ENCODE measurements at places on chromosomes 16 and 17.

DNA sequence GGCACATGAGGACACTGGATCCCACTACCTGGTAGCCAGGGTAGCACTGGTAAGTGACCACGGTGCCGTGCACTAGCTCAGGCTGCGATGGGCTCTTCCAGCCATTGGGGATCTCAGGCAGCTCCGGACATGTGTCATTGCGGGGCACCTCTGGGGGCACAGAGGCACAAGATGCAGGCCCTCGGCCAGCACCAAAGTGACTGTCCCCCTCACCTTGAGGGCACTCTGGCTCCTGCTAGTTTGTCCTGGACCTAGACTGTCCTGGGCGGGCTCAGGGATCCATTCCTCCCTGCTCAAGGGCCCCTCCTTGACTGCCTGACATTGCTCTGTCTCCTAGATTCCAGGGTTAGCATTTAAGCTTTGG, 6.7 kb upstream of the PHF12 start:
- no peak for DNase-seq

- DNase-seq = no peak
Observed at GRCh38 chr17:50955160-50955559, 89.0 kb upstream of the TOB1 start.

DNA sequence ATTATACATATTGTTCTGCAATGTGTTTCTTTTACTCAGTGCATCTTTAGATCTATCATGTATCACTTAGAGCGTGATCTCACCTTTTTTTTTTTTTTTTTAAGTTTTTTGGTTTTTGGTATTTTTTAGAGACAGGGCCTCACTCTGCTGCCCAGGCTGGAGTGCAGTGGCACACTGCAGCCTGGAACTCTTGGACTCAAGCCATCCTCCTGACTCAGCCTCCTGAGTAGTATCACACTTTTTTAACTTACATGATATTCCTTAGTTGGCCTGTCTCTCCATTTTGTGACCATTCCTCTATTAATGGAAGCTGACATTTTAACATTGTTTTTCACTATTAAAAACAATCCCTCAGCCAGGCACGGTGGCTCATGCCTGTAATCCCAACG, 4.7 kb upstream of the MPO start:
- DNase-seq = no peak

- DNase-seq = no peak
Observed at GRCh38 chr17:56902348-56902747, 11.5 kb downstream of the TRIM25 start.

GRCh38 chr16:78784771-78785170, 685.3 kb downstream of the WWOX start:
- DNase-seq = no peak

DNA sequence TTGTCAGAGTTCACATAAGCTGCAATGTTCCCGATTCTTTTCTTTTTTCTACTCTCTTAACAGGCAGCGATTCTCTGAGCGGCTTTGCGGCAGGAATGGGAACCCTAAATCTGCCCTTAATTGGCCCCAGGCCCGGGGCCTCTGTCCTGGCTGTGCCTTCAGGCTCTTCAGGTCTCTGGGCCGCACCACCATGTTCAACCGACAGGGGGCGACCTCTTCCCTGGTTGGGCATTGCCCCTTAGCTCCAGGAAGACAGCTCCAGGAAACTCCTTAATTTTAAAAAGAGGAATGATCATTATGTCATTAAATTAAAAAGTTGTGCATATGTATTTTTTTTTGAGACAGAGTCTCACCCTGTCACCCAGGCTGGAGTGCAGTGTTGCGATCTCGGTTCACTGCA, 20.3 kb downstream of the CACNG5 start:
- no peak for DNase-seq

GRCh38 chr16:79784007-79784406, 183.5 kb upstream of the MAF start:
- no peak for DNase-seq

- no peak for DNase-seq
Observed at GRCh38 chr17:79001190-79002020, 8.2 kb downstream of the CANT1 start.

GRCh38 chr17:29591737-29592608, 959 bp upstream of the ANKRD13B start:
- DNase-seq = no peak

- no peak for DNase-seq
Observed at GRCh38 chr17:21288571-21289017, 4.1 kb downstream of the MAP2K3 start.

DNA sequence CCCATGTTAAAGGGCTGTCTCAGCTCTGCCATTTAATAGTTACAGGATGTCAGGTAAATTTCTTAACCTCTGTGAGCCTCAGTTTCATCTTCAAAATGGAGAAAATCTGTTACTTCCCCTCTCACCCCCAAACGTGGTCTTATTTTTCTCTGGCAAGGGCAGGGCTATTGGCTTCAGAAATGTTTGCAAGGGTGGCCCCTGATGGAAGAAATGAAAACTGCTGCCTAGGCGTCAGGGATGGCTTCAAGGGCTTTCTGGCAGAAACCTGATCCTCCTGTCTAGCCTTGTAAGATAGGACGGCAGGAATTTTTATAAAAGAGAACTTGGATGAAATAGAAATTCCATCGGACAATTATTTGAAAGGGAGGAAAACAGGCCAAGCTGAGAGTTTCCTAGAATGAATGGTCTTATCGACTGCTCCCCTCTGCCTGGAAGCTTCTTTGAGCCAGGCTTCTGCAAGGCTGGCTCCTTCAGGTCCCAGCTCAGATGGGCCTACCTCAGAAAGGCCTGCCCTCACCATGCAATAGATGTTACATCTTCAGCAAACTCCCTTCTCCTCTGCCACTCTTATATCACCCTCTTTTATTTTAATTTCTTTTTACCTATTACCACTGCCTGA, 43.0 kb upstream of the TANGO6 start:
- peak; percentile 80 for DNase-seq

DNA sequence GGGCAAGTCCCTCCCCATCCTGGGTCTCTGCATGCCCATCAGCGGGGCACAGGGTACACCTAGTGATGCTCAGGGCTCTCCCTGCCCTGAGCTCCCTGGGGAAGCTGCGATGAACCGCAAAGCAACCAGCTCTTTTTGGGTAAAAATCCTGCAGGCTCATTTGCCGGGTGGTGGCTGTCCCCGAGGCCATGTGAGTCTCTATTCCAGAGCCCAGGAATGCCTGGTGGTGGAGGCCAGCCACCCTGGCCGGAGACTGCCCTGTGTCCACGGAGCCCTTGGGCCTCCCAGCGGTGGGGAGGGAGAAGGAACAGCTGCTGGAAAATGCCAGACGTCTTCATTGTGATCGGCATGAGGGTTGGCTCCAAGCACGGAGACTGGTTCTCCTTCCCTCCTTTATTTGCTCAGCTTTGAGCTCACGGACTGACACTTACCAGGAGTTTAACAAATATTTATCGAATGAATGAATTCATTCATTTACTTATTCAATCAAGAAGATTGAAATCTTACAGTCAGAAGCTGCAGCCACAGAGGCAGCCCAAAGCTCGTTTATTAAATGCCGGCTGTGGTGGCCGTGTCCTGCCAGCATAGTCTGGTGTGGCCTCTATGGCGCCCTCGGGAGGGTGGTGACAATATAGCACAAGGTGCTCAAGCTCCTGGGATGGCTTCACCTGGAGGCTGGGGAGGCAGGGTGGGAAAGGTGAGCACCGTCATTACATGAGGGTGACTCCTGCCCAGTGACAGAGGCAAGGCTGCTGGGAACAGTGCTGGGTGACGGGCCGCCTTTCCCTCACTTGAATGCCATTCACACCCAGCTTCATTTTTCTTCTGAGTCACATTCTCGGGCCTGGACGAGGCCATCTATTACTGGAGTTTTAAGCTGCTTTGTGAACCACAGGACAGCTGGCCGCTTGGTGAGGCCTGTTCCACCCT, 31.1 kb upstream of the JPH3 start:
- no peak for DNase-seq

GRCh38 chr16:29727452-29727851, 18.3 kb downstream of the C16orf54 start:
- no peak for DNase-seq
